CD4-positive, alpha-beta T cell treated with Interleukin-10 for 1 hour (primary cell): ENCODE measurements at places on chromosomes 7 and 10.

- no peak for DNase-seq
These were observed 1079.6 kb upstream of the C7orf33 start for GRCh38 chr7:147510923-147511322.

GRCh38 chr10:17527514-17528146 is 73.2 kb upstream of the ST8SIA6 start:
- no peak for DNase-seq

DNA sequence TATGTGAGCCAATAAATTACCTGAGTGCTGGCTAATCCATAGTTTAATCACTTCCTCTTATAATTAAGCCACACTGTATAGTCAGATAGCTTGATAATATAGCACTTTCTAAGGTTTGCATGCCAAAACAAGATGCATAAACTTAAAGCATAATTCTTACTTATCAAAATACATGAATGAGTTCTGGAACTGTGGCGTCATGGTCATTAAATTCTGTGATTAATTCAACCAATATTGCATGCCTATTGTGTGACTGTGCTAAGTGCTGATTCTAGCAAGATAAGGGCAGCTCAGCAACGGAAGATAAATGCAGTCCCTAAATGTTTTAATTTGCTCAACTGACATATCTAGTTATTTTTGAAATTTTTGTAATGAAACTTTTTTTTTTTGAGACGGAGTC is 29.7 kb downstream of the HOXA1 start:
- no peak for DNase-seq

- no peak for DNase-seq
These were observed 237.2 kb upstream of the MTPN start for GRCh38 chr7:136214356-136214755.

GRCh38 chr7:27121684-27122076 is 8.9 kb downstream of the HOXA4 start:
- DNase-seq, result no peak

DNA sequence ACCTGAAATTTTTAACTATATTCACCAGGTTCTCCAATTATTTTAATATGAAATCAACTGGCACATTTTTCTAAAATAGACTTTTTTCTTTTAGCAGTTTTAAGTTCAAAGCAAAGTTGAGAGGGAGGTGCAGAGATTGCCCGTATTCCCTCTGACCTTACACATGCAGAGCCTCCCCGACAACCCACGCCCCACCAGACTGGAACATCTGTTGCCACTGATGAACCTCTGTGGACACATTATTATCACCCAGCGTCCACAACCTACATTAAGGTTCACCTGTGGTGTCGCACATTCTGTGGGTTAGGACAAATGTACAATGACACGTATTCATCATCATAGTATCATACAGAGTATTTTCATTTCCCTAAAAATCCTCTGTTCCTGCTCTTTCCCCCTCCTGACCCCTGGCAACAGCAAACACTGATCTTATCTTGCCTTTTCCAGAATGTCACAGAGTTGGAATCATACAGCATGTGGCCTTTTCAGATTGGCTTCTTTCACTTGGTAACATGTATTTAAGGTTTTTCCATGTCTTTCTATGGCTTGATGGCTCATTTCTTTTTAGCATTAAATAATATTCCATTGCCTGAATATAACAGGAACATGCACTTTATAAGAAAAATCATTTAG is 37.1 kb downstream of the COBL start:
- DNase-seq, result no peak

GRCh38 chr10:58920655-58921003 is 255.8 kb upstream of the PHYHIPL start:
- DNase-seq, result no peak

- no peak for DNase-seq
These were observed 149.1 kb downstream of the GRID1 start for GRCh38 chr10:86217371-86218080.

DNA sequence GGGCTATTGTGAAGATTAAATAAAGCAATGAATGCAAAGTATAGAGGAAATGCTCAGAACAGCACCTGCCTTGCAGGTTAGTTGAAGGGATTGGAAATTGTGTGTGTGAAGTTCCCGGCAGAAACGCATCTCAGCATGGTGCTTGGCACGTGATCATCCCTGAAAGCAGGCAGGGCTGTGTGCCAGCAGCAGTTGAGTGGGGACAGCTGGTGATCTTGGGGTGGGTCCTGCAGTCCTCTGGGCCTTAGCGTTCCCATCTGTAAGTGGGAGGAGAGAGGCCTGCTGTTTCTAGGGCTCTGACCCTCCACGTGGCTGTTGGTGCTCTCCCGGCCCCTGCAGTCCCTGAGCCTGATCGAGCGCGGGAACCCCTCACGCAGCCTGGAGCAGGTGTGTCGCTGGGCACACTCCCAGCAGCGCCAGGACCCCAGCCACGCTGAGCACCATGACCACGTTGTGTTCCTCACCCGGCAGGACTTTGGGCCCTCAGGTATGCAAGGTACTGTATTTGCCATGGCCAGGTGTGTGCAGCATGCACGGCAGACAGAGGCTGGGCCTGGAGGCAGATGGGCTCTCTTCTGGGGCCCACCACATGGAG is 55.3 kb downstream of the TBATA start:
- DNase-seq, result no peak

DNA sequence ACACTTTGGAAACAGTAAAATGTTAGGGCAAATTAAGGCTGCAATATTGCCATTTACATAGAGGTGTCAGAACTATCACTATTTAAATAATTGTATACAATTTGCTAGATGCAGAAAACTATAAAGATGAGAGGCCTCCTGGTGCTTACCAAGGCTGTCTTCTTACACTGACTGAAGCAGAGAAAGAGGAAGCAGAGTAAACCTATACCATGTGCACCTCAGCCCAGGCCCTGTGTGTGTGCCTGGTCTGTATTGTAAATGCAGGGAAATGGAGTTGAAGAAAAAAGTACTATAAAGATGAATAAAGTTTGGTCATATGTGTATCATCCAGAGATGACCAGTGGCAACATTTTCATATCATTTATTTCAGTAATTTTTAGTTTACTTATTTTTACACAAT is 29.2 kb downstream of the ELMO1 start:
- DNase-seq, result no peak

DNA sequence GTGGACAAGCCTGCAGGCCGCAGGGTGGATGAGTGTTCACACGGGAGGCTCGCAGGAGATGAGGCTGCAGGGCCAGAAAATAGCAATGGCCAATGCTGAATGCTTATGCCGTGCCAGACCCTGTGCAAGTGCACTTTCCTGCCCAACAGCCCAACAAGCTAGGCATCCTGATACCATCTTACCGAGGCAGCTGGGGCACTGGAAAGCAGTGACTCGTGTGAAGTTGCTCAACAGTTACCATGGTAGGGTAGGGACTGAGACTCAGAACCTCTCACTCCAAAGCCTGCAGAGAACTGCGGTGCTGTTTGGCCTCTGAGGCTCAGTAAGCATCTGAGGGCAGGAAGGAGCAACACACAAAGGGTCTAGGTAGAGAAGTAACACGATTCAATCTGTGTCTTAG is 43.7 kb downstream of the JAZF1 start:
- no peak for DNase-seq

DNA sequence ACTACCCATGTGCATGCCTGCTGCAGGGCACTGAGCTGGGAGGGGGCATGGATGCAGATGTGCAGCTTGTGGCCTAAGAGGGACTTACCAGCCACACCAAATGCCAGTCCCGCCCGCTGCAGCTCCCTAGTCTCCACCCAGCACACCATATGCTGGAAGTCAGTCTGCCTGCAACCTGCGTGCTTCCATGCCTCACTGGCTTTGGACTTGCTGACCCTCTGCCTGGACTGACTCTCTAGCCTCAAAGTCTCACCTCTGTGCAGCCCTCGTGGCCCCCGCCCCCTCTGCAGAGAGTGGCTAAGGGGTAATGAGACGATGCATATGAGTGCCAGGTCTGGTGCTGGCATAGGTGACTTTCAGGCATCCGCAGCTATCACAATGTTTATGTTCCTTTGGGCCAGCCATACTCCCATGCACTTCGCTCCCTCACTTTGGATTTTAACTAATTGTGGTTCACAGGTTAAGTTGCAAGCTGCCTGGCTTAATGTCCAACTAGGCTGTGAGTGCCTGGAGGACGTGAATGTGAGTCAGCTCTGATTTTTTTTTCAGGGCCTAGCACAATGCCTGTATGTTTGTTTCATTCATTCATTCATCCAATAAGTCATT is 21.7 kb downstream of the TRIM8 start:
- no peak for DNase-seq

DNA sequence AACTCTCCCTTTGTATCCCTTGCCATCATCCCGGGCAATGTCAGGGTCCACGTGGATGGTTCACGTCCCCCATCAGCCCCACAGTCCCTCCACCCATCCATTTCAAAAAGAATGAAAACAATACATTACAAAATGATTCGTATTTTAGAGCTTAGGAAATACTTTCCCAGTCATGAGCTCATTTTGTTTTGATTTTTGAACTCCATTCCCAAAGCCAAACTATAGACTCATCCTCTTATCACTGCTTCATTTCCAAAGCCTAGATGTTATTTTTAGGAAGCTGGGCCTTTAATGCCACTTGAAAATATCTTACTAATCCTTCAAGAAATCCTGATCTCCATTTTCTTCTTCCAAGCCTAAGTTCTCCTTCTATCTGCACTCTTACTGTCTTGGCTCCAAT is 72.1 kb downstream of the WNT2 start:
- DNase-seq, result no peak

DNA sequence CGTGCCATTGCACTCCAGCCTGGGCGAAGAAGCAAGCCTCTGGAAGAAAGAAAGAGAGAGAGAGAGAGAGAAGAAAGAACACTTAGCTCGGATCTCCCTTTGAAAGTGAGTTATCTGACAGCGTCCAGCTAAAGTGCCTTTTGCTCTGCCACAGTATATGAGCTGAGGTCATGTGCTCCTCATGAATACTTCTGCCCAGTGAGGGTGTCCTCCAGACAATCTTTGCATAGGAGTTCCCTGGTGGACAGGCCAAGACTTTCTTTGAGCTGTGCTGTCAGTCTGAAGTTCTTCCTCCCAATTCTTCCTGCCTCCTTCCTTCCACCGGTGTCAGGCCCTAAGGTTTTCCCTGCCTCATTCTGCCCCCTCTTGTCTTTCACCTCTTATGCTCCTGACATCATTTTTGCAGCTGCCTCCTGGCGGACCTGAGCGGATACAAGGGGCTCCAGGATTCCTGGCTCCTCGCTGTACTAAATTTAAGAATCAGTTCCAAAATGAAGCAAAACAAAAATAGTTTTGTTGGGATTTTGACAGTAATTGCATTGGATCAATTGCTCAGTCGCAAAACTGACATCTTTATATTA is 31.9 kb downstream of the XRCC2 start:
- no peak for DNase-seq

DNA sequence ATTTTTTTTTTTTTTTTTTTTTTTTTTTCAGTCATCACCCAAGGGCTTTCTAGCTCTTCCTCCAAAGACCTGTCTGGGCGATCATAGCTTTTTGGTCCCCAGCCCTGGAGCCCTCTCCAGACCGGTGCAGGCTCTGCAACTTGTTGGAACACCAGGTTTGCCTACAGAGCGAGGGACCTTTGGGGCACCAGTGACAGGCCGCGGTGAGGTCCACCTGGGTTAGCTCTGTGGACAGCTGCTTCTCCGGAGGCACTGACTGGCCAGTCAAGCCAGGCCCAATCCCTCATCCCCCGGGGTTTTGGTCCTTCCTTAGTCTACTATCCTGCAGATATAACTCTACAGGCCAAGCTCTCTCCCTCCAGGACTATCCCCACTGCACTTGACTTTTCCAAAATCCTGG is 86.8 kb upstream of the SMNDC1 start:
- DNase-seq, result no peak

DNA sequence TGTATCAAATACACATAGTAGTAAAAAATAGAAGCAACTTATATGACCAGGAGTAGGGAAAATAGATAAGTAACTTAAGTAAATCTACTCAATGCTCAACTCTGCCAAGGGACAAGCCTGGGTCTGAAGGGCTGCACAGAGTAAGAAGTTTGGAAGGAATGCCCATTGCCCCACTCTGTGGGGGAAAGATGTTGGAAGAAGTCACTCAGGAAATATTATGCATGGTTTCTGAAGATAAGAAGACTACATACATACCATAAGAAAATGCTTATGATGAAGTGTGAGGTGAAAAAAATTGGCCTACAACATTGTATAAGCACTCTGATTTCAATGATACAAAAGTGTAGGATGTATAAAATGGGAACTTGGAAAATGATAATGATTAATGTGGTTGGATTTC is 54.0 kb downstream of the LAMB4 start:
- DNase-seq, result no peak

DNA sequence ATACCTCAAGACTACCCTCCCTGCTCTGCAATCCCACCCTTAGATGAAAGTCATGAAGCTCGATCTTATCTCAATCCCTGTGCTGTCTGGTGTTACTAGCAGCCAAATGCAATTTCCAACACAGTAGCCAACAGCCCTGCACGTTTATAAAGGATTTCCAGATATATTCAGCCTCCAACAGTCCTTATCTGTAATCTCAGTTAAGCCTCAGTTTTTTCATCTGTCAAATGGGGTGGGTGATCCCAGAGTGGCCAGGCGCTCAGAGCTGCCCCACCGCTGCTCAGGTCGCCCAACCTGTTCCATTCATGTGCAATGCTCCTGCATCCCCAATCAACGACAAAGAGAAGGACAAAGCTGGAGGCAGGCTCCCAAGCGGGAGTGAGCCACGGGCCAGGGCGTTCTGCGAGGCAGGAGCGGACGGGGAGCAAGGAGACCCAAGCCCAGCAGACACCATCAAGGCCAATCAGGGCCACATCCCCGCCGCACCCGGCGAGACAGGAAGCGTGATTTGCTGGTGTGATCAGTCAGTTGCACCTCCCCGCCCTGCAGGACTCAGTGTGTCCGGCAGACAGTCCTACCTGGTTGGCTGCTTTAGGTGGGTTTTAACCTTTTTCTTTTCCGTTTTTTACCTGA is 19.7 kb downstream of the PDGFA start:
- no peak for DNase-seq

DNA sequence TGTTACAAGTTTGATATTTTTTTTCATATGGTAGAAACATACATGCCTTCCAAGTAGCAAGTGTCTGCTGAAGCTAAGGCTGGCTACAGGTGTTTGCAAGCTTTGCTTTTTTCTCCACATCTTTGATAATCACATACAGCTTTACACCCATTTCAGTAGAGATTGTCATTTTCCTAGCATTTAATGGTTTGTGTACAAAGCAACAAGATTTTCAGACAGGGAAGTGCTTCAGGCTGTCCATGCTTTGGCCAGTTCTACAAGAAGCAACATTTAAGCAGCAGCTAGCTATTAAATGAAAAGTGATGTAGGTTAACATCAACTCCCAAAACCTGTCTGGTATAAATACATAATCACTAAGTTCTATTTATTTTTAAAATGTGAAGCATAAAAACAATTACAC is 2.3 kb downstream of the HDAC9 start:
- no peak for DNase-seq

DNA sequence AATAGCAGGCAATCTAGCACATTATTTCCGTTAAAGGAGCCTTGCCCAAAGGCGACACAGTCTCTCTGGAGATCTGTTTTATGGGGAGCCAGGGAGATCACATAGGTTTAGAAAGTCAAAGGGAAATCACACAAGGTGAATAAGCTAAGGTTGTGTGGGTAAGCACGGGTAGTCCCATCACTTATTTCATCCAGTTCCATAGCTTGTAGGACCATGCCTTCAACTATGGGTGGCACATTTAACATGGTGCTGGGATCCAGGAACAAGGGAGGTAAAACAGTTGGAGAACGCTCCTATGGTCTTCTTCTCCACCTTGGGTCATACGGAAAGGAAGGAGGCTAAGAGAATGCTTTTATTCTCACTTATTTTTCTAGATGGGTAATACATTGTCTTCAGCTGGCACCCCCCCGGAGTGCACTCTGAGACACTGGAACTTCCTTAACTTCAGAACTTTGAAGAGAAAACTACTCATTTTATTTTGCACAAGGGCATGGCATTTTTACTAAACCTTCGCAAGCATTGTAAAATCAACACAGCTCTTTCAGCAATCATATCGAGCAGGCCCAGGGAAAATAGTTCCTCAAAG is 435.4 kb downstream of the KIF20B start:
- no peak for DNase-seq
